ENCODE measurements at places on chromosomes 1 and 21.

GRCh38 chr1:43853161-43853921 is 80.3 kb upstream of the ARTN start:
- DNase-seq, result peak; percentile 96

DNA sequence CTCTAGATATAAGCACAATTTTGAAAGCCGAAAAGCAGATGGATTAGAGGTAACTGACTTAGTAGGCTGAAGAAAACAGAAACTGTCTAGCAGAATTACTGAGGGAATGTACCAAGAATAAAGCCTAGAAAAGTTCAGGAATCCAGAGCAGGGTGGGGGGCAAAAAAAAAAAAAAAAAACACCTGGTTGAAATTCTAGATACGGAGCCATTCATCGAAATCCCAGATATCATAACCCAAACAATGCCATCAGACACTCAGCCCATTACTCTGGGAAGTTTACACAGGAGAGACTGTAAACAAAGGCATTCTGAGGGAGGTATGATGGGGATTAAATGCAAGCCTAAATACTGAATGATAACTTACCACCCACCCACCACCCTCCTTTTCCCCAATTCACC is 45.6 kb downstream of the ENAH start:
- no peak for DNase-seq

DNA sequence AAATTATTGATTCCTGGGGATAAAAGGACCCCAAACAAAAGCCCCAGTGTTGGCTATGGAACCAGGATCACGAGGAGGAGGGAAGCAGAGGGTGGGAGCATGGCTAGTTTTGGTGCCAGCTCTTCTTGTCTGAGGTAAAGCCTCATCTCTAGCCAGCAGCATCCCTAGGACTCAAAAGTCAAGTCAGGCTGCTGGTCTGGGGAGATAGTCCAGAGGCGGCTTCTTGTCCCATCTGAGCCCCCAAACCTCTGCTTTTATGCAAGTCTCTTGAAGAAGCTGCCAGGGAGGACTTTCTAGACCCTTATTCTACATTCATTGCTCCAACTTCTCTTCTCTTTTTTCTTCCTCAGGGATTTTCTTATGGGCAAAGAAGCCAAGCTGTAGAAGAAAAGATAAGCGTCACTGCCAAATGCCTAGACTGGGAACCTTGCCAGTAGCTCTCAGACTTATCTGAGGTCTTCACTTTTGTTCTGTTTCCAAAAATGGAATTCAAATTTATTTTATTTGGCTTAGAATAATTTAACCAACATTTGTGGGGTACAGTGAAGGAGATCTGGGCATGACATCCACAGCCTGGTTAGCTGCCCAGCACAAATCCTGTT is 6.9 kb upstream of the ANKRD35 start:
- DNase-seq, result peak; percentile 64

GRCh38 chr1:224149709-224150108 is 33.3 kb upstream of the DEGS1 start:
- no peak for DNase-seq

DNA sequence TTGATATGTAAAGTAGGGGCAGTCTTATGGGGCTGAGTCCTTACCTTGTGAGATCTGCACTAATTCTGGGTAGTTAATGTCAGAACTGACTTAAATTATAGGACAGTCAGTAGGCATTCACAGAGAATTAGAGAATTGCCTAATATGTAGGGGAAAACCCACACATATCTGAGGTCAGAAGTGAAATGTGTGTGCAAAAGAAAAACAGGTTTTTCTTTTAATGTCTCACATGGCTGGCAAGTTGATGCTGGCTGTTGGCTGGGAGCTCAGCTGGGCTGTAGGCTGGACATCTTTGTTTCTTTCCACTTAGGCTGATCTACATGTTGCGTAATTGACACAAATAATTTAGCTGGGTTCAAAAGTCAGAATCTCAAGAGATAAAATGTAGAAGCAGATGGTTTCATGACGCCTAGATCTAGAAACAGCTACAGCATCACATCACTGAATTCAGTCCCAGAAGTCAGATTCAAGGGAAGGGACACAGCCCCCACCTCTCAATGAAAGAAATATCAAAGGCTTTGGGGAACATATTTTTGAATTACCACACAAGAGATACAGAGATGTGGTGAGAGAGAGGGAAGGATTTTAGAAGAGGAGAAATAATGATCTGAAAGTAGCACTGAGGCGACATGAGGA is 98.9 kb downstream of the TNFSF18 start:
- DNase-seq, result no peak

- DNase-seq, result no peak
Measured at GRCh38 chr1:2322581-2323211, 68.7 kb downstream of the MORN1 start.

- no peak for DNase-seq
Measured at GRCh38 chr1:109948285-109948630, 36.3 kb upstream of the AHCYL1 start.

- DNase-seq, result peak; percentile 28
Measured at GRCh38 chr1:163084330-163084729, 15.2 kb downstream of the RGS4 start.

GRCh38 chr21:46120301-46121285 is 22.7 kb downstream of the COL6A2 start:
- DNase-seq, result no peak

DNA sequence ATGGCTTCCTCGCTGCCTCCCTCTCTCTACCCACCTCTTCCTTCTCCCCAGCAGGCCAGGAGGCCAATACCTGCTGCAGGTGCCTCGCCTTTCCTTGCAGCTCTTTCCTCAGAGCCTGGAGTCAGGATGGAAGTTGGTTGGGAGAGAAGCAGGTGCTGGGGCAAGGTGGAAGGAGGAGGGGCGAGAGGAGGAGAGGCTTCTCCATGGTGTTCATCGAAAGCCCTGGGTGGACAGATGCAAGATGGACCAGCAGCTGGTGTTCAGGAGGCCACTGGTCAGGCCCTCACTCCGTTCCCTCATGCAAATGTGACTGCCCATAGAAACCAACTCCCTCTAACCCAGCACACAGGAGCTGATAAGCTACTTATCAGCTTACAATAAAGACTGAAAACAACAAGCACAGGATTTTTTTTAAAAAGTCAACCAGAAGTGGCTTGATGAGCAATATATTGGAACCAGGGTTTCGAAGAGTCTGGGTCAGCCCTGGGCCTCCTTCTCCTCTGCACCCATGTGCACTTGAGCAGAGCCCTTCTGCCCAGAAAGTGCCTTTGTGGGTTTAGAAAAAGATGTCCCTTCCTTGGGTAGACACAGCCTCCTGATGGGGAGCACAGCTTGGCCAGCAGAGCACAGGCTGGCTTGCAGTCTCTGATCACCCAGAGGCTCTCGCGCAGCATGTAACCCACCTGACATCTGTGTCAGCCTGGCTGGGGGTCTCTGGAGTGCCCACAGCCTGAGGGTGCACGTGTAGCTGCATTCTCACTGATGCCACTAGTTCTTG is 16.6 kb upstream of the GSTM4 start:
- DNase-seq, result no peak

DNA sequence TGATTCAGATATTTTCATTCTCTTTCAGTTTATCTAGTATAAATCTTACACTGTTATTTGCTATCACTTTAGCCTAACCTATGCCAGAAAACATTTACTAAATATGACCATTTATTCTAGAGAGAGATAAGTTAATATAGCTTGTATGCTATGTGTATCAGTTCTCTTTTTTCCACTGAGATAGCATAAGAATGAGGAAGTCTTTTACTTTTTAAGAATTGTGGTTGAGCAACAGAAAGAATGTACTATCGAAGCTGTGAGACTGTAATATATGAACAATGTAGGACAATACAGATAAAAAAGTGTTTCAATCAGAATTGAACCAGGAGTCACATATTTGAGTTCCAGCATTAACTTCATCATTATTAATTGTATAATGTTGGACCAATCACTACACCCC is 479.9 kb upstream of the PLXNA2 start:
- no peak for DNase-seq

DNA sequence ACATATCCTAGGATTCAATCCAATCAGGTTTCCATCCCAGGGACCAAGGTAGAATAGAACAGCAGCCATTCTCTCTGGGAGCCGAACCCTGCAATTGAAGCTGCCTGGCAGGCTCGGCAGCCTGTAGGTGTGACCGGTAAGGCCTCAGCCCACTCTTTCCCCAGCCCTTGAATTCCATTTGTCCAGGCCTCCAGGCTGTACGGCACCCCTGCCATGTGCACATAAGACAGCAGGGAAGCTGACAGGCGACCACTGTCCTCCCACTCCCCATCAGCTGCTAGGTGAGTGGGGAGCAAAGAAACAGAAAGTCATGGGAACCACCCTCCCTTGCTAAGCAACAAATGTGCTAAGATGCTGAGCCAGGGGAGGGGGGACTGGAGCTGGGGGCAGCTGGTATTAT is 23.0 kb downstream of the OPTC start:
- no peak for DNase-seq

DNA sequence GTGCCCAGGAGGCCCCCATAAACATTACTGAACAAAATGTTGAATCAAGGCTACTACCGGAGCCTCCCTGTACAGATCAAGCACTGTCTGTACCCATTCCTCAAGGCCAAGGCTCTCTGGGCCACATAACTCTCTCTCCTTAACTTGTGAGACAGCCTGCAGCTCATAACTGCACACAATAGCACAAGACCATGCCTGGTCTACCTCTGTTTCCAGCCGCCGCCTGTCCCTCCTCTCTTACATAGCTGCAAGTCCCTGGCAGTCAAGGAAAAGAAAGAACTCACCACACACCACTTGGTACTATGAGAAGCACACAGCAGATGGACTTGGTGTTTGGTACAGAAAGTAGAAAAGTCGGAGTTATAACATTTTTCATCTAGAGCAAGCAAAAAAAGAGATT is 91.1 kb downstream of the SSBP3 start:
- no peak for DNase-seq

DNA sequence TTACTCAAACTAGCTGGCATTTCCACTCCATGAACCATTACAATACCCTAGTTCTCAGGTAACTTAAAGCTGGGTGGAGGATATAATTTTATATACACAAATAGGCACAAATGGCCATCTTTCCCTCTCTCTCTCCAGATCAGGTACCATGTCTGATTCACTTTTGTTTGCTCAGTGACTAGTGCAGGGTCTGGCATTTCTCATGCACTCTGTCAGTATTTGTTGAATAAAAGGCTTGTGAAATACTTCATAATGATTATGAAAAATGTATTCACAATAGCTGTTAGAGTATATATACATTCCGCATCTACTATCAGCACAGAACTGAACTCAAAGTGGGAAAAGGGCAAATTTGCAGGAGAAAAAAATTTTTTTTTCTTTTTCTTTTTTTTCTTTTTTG is 510.2 kb upstream of the USP24 start:
- peak; percentile 76 for DNase-seq

DNA sequence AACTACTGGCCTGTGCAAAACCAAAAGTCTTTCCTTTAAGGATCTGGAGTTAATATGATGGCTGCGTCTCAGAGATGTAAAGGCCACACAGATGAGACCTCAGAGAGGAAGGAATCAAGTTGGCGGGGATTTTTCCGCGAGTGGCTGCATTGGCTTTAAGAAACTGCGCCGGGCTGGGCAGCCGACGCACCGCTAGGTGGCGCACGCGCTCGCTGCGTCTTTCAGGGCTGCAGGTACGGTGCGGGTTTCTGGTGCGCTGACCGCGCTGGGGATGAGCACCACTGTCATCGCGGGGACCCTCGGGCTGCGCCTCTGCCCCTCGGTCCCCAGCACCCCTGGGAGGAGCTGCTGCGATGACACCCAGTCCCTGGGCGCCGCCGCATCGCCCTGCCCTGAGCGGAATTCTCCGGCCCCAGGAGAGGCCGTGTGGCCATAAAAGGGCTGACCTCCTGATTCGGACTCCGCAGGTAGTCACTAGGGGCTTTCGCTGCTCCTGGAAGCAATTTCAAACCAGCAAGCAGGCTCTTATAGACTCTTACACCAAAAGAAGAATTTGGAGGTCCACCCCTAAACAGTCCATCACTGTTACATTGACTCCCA is 241.0 kb downstream of the KCNJ6 start:
- no peak for DNase-seq

DNA sequence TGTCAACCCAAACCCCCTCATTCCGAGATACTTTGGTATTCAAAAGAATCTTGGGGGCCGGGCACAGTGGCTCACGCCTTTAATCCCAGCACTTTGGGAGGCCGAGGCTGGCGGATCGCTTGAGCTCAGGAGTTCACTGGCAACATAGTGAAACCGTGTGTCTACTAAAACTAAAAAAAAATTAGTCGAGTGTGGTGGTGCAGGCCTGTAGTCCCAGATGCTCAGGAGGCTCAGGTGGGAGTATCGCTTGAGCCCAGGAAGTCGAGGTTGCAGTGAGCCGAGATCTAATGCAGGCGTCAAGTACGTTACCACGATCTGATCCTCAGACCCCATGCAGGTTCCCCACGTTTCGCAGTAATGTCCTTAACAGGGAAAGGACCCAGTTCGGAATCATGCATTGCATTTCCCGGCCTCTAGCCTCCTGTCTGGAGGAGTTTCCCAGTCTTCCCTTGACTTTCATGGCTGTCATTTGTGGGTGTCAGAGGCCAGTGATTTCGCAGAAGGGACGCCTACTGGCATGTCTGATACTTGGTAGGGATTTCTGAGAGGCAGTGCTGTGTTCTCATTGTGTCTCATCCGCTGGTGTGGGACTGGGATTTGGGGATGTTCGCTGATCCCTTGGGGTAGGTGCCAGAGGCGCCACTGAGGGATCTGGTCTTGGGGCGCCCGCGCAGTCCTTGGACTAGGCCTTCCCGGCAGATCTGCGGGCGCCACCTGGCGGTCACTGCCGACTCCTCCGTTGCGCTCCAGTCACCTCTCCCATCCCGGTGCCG is 39.3 kb upstream of the HMGN1 start:
- peak; percentile 70 for DNase-seq

DNA sequence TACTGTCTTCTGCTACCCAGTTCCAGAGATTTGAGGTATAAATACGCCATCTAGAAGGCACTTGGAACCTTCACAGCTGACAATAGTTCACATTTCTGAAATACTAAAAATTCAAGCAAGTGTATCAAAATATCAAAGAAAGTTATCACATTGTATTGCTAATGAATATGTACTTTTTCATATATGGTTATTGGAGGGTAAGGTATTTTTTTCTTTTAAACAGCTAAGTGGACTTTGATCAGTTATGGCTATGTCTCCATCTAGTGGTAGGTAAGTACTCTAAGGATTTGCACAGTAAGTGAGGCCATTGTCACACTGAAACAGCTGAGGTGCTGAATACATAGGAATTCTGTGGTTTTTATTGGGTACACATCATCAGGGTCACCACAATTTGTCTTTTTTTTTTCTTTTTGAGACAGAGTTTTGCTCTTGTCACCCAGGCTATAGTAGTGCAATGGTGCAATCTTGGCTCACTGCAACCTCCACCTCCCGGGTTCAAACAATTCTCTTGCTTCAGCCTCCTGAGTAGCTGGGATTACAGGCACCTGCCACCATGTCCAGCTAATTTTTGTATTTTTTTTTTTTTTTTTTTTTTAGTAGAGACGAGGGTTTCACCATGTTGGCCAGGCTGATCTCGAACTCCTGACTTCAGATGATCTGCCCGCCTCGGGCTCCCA is 49.1 kb upstream of the CR2 start:
- DNase-seq, result peak; percentile 72

GRCh38 chr1:24403806-24404205 is 9.8 kb downstream of the STPG1 start:
- DNase-seq, result no peak

DNA sequence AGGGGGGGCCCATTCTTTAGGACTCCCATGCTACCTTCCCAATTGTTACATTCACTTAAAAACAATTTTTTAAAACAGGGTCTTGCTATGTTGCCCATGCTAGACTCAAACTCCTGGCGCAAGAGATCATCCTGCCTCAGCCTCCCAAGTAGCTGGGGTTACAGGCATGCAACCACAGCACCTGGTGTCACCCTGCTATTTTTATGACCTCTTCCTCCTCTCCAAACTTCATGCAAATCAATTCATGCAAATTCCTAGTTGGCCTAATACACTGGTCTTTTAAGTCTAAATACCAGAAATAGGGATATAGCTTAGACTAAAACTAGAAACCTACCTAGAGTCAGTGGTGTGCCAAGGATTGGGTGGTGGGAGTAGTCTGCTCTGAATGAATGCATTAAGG is 30.1 kb downstream of the CDKN2C start:
- no peak for DNase-seq
